ENCODE measurements at places on chromosomes 4 and X. TPM values are rescaled to one million over a fixed set of nuclear protein-coding genes. Genes with fewer than 3 reads are reported as not detected.

The HSFX2 gene
- not detected for total RNA-seq

The CXCR3 gene
- not detected for total RNA-seq

The PCYT1B gene
- total RNA-seq: not detected

The HPSE gene
- 7.1 TPM for total RNA-seq

The PNMA6A gene
- 0.20 TPM for total RNA-seq

The NAT8L gene
- total RNA-seq: not detected

The BRS3 gene
- not detected for total RNA-seq
